ENCODE measurements at places on chromosomes 5 and 9. TPM values are rescaled to one million over a fixed set of nuclear protein-coding genes. Genes with fewer than 3 reads are reported as not detected.

Gene DBH
- total RNA-seq: not detected

Gene PTGES
- total RNA-seq: 84.5 TPM

Gene PSD2
- total RNA-seq: 0.17 TPM

Gene DOCK2
- total RNA-seq: 3.1 TPM

Gene LCN12
- not detected for total RNA-seq
